NCI-H446 (cell line): ENCODE measurements at places on chromosomes 6 and 20.

DNA sequence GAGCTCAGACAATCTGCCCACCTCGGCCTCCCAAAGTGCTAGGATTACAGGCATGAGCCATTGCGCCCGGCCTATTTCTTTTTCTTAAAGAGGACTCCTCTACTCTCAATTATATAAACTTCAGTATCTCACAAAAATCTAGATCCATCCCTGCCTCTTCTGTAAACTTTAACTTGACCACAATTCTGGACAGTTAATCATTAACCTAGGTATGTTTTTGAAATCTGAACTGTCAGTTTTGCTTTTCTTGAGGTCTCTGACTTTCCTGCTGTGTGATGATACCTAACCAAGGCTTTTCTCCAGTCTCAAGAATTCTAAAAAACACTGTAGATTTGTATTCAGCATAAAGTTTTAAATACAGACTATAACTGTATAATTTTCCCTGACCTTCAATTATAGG lies 388.2 kb upstream of the SYNCRIP start:
- DNase-seq, result no peak

DNA sequence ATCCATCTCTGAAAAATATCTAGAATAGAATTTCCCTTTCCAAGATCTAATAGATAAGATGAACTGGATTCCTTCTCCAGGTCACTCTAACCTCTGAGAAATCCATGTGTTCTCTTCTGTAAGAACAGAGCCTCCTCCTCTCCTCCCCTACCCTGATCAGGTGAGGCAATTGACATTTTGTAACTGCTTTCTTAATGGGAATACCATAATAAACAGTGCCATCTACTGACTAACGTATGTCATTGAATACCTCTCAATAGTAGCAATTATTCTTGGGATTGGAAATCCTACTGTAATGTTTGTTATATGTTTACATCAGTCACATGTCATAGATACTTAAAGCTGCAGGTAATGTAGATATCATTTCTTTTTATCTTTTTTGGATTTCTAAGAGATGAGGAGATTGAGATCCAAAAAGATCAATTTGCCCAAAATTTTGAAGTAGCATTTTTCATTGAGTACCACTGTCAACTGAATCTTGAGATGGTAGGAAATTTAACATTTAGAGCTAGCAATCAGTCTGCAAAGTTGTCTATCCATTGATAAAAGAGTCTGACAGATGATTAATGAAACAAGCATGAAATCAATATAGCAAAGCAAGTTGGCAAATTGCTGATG lies 365.8 kb upstream of the HSF2 start:
- DNase-seq, result no peak

DNA sequence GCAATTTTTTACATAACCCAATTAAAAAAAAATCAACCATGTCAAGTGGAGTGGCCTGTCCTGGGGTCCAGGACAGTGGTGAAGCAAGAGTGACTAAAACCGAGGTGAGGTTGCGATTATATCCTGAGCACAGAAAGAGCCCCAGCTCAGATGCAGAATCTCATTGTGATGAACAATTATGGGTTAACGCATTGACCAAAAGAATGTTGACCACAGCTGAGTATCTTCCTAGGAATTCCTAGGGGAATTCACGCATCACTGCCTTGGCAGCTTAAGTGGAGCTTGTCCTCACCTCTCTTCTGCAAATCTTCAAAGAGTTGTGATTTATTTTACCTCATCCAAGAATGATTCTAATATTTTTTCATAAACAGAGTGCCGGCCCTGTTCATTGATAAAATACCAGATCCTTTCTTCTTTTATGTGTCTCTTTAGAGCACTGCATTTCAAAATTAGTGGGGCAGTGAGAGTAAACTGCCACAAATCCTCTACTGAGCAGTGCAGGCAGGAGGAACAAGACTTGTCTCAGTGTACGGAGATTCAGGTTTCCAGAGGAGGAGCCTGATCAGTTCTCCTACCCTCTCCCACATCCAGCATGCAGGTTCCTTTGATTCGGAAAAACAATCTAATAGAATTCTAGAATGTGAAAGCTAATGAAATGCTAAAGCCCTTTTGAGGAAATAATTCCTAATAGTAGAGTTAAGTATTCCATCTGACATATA lies 60.1 kb upstream of the ZNF184 start:
- no peak for DNase-seq

DNA sequence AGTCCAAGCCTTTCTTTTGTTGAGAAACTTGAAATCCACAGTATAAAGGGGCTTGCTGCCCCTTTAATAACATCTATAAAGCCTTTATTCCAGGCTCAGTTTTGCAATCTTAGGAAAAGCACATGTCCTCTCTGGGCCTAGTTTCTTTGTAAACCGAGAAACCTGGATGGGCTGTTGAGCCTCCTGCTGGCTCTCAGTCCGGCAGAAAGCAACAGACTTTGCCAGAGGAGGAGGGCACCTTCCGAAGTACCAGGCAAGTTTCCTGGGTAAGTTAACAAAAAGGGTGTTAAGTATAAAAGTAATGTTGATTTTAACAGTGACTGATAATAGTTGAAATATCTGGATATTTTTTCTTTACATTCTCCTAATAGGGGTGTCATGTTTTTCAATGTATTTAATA lies 99.0 kb upstream of the POPDC3 start:
- no peak for DNase-seq

- no peak for DNase-seq
Measured at GRCh38 chr6:152386131-152386530, 251.0 kb downstream of the SYNE1 start.

DNA sequence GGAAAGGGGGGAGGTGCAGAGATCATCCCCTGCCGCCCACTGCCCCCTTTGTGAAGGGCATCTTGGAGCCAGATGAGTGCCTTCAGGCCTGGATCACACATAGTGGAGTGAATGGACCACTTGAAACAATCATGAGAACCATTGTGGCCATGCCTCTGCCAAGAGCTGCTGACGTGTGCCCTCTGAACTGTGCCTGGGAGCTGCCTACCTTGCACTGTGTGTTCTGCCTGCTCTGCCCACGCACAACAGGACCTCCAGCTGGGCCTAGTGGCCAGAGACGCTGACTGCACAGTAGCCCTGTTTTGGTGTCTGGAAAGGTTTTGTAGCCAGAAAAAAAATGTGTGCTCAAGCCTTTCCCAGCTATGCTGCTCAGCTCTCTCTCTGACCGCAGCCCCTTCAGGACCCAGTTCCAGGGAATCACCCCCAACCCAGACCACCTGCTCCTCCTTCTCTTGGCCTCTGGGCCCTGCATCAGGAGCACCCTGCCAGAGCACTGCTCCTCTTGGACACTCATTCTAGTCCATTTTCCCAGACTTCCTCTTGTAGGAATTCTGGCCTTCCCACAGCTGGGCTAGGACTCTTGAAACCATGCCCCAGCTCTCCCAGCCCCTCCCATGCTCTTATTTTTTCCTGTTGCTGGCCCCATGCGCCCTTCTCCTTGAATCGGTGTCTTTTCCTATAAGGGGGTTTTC lies 1.6 kb upstream of the ADIG start:
- no peak for DNase-seq

DNA sequence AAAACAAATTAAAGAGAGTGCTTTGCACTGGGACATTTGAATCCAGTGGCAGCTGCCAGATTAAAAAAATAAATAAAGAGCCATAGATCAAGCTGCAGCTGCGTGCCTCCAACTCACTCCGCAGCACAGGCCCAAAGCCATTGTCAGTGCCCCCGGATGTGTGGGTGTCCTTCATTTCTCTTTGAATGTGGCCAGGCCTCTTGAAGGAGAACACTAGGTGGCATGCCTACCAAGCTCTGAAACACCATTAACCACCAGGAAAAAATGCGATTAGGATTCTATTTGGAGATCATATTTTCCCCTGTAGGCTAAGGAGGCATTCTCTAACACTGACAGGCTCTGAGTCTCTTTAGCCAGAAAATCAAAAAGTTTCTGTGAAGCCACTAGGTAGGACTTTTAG lies 549.8 kb downstream of the PRKN start:
- no peak for DNase-seq

DNA sequence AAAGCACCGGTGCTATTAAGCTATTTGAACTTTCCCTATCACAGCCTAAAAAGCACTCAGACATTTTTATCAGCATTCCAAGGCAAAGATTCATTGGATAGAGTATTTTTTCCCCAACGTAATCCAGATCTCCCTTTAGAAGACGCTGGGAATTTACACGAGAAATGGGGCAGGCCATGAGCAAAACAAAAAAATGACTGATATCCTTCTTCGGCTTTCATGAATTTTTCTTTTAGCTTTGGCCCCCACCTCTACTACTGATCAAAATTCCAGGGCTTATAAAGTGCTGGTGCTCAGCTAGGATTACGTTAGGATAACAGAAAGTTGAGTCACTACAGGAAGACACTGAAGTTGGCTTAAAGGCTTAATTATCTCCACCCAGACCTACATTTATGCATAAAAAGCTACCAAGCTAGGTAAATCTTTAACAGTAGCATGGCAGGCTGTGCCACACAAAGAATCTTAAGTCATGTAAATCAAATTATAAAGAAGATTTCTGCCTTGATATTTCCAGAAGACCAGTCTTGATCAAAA lies 418.5 kb upstream of the BTBD3 start:
- no peak for DNase-seq

DNA sequence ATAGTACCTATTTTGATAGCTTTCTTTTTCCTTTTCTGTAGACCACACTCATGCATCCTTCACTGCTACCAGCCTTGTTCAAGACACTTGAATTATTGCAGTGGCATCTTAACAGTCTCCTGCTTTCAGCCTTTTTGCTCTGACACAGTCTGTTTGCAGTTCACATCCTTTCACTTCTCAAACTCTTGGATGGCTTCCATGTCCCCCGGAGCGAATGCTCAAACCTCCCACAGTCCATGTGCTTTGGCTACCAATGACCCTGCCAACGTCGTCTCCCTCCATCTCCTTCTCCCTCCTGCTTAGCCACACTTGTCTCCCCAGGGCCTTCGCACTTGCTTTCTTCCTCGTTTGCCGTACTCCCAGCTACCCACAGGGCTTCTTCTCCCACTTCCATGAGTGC lies 270.0 kb upstream of the ZFP64 start:
- DNase-seq, result no peak

- DNase-seq, result no peak
Measured at GRCh38 chr6:87702589-87702945, 534 bp upstream of the AKIRIN2 start.

DNA sequence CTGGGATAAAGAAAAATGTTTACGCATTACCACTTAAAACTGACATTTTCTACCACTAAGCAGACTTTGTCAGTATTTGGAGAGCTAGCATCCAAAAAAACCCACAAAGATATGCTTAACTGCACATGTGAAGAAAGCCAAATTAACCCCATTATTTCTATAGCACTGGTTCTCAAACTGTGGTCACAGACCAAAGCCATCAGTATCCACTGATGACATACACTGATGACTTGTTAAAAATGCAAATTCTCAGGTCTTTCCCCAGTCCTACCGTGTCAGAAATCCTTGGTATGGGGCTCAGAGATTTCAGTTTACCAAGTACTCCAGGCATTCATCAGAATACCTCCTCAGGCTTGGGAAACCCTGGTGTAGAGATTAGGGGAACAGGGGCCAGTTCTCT lies 230.2 kb downstream of the PTPRK start:
- DNase-seq, result no peak

GRCh38 chr6:113057567-113058053 lies 710.5 kb downstream of the RFPL4B start:
- no peak for DNase-seq

- no peak for DNase-seq
Measured at GRCh38 chr6:36677059-36677749, 1.3 kb upstream of the CDKN1A start.

GRCh38 chr6:89009624-89010059 lies 46.2 kb upstream of the RNGTT start:
- DNase-seq, result no peak

GRCh38 chr6:133377219-133377618 lies 136.1 kb downstream of the EYA4 start:
- no peak for DNase-seq

DNA sequence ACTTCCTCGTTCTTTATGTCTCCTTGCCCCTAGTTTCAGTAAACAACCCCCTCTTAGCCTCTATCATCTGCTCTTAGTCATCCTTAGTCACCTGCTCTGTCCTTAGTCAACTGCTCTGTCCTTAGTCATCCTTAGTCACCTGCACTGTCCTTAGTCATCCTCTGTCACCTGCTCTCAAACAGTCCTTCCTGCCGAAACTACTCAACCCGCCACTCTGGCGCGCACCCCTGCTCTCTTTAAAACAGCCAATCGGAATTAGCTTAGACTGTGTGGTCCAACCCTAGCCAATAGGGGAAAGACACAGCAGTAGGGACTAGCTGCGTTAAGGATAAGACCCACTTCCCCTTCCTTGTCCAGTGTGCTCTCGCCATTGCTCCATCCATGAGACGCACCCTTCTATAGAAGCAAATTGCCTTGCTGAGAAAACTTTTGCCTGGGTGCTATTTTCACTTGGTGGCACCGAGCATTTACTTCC lies 73.9 kb downstream of the BACH2 start:
- DNase-seq, result no peak

- DNase-seq, result no peak
Measured at GRCh38 chr6:80402266-80402665, 295.8 kb downstream of the BCKDHB start.

DNA sequence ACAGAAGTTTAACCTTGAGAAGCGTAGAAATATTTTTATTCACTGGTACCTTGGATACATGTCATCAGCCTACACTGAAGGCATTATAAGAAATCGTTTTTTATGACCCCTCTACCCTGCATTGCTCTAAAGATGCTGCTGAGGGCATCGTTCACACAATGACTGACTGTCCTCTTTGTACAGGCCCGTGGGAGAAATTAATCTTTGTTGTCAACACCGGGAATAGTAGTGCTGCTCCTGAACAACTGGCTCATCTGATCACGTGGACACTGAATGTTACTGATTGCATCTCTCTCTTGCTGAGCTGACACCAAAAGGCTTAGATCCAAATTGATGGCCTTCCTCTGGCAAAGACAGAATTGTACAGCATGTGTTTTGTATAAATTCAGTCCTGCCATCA lies 157.1 kb upstream of the SMLR1 start:
- no peak for DNase-seq

DNA sequence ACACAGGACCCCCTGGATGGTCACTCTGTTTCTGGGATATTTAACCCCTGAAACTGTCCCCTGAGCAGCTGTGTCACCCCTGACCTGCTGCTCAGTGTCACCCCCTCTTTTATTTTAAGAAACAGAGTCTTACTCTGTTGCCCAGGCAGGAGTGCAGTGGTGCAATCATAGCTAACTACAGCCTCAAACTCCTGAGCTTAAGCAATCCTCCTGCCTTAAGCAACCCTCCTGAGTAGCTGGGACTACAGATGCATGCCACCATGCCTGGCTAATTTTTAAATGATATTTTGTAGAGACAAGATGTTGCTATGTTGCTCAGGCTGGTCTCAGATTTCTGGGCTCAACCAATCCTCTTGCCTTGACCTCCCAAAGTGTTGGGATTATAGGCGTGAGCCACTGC lies 21.5 kb upstream of the GTSF1L start:
- no peak for DNase-seq

- DNase-seq, result no peak
Measured at GRCh38 chr20:57441510-57442154, 50.4 kb downstream of the RBM38 start.
